ENCODE measurements at places on chromosomes 5 and 9.

DNA sequence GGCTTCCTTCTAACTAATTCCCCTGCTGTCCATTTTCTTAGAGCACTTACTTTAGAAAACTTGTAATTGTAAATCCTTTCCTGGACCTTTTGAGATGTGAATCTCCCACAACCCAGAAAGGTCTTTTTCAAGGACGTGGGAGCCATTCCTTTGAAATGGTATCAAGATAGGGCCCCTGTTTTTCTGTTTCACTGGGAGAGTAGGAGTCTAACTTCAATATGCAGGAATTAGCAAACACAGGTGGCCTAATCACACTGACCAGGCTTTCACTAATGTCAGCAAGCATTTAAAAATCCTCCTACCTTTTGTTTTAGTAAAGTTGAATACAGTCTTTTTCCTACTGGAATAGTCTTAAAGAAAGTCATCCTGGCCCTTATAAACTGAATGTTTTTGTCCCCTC is 558.3 kb downstream of the PTPRD start:
- no peak for DNase-seq

GRCh38 chr9:15333376-15333881 is 26.4 kb upstream of the TTC39B start:
- no peak for DNase-seq

- DNase-seq, result peak; percentile 45
Observed at GRCh38 chr9:34413231-34413852, 36.6 kb upstream of the MYORG start.

DNA sequence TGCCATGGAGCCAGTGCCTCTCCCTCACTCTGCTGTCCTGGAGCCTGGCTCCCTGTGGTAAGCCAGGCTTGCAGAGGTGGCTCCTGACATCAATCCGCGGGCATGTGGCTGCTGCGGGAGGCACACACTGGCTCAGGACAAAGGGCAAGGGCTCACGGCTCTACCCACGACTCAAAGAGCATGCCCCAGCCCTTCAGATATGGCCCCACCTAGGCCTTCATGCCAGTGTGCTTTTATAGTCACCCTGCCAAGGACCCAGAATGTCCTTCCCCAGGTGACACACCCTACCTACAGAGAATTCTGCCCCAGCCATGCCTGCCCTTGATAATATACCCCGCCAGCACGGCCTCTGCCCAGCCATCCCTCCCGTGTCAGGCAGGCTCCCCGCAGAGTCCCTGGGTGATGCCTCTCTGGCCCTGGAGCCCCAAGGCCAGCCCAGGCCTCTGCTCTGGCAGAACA is 1.6 kb downstream of the MGAT4B start:
- DNase-seq, result no peak

DNA sequence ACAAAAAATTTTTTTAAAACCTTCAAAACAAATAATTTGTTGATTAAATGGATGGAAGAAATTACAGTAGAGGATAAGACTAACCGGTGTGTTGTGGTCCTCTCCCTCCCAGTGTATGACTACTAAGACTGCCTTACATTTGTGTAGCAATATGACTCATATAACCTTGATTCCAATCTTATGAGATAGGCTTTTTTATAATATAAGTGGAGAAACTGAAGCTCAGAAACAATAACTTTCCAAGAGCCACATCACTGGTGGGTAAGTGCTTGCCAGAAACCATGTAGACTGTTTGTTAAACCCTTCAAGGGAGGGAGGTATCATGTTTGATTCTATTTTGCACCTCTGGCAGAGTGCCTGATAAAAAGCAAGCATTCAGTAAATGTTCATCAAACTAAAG is 47.5 kb downstream of the NLN start:
- DNase-seq, result peak; percentile 50

GRCh38 chr5:8848997-8849594 is 696.8 kb downstream of the SEMA5A start:
- DNase-seq, result no peak

DNA sequence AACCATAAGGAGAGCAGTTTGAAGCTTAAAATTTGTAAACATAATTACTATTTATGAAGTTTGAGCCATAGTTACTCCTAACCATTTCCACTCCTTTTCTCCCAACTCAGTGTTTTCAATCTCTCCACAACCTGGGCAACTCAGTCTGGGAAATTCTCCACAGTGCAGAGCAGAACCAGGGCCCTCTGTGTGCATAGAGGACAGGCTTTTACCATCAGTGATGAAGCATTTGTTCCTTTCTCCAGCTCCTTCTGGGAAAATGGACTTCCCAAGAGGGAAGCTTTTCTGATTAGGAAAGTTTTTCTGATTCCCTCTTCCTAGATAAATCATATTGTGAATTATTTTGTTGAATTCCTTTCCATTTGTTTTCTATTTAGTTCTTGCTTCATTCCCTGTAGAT is 132.3 kb upstream of the MPDZ start:
- no peak for DNase-seq

GRCh38 chr9:107637421-107638420 is 148.2 kb upstream of the KLF4 start:
- DNase-seq, result peak; percentile 91

- DNase-seq, result no peak
Observed at GRCh38 chr5:36029914-36030313, 36.8 kb downstream of the UGT3A2 start.

DNA sequence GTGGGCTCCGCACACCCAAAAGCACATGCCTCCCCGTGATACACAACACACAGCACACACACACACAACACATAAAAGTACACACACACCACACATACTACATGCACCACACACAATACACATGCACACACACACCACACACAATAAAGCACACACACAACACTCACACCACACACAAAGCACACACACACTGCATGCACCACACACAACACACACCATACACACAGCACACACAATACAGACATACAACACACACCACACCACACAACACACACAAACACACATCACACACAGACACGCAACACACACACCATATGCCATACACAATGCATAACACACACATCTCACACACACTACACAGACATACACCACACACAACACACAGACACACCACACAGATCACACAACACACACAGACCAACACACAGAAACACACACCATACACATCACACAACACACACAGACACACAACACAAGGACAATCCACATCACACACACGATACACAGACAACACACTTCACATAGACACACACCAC is 3.4 kb upstream of the CCDC187 start:
- no peak for DNase-seq

DNA sequence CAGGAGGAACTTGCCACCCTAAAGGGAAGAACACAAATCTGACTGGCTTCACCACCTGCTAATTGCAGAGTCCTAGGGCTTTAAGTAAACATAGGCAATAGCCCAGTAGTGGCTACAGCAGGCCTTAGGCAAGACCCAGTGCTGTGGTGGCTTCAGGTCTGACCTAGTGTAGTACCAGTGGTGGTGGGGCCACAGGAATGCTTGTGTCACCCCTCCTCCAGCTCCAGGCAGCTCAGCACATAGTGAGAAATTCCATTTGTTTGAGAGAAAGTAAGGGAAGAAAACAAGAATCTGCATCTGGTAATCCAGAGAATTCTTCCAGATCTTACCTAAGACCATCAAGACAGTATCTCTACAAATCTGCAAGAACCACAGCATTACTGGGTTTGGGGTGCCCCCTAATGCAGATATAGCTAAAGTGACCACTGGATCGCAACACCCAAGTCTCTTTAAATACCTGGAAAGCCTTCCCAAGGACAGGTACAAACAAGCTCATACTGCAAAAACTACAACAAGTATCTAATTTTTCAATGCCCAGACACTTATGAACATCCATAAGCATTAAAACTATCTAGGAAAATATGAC is 102.6 kb upstream of the TRPM3 start:
- DNase-seq, result no peak

- DNase-seq, result no peak
Observed at GRCh38 chr5:128684961-128685360, 146.9 kb upstream of the FBN2 start.

Measured in SJSA1 (cell line).